ENCODE measurements at places on chromosomes 6 and 20. TPM values are rescaled to one million over a fixed set of nuclear protein-coding genes. Genes with fewer than 3 reads are reported as not detected.

Gene MCHR2
- not detected for polyA plus RNA-seq

Gene C6orf132
- 2.9 TPM for polyA plus RNA-seq

DNA sequence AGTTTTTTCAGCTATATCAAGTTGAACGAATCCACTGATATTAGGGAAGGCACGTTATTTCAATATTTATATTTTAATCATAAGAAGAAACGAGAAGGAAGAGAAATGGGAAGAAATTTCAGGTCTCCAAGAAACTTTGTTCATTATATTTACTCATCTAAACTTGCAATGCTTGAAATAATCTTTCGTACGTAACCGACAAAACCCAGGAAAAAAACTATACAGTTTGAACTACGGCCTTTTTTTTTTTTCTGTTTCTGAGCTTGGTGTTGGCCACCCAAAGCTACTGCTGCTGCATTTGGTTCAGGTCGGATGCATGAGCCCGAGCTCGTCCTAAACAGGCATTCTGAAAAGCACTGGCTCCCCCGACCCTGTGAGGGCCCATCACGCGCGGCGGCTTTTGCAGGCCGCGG is 548 bp downstream of the PERP start:
- DNase-seq: no peak

DNA sequence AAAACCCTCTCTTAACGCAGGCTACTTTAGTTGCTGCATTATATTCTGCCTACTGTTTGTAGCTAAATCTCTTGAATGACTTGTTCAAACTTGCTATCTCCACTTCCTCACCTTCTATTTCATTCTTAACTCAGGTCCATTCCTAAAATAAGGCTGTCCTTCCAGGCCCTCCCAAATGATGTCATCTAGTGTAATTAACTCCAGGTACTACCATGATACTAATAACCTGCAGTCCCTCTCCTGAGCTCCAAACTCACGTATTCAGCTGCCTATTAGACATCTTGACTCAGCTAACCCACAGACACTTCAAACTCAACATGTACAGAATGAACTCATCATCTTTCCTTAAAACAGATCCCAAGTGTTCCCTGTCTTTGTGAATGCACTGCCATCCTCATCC is 10.5 kb upstream of the TOP1 start:
- no peak for DNase-seq

Gene SPDEF
- 1.2 TPM for polyA plus RNA-seq

Gene ECT2L
- 0.63 TPM for polyA plus RNA-seq

Gene PRRT1
- polyA plus RNA-seq: 2.2 TPM

GRCh38 chr6:22399693-22400092 is 102.9 kb upstream of the PRL start:
- DNase-seq: no peak

DNA sequence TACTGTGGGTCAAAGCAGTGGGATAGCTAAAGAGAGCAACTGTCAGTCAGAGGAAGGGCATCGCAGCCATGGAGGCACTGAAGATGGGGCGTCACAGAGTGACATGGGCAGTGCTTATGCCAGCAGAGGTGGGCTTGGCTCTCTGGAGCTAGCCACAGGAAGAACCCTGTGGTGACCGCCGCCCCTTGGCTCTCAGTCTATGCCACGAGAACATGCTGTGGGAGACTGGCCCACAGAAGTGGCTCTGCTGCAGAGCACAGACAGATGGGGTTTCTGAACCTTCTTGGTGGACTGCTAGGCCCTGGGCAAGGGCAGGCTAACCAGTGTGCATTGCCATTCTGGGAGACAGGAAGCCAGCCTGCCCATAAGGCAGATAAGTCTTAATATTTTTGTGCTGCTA is 290.0 kb upstream of the SUPT3H start:
- no peak for DNase-seq

DNA sequence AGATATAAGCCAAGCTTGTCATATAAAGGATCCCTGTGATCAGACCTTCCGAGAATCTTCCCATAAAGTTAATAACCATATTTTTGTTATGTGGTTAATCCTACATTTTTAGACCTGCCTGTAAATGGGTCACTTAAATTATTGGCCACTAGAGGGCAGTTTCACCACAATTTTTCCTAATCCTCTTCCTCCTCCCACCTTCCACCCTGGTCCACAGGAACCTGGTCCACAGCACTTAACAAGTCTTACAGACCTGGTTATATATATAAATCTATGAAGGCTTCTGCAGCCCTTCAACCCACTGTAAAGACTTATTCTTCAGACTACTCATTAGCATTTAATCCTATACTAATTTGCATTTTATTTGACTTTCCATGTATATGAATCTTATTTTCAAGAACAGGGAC is 28.3 kb downstream of the MRS2 start:
- no peak for DNase-seq

DNA sequence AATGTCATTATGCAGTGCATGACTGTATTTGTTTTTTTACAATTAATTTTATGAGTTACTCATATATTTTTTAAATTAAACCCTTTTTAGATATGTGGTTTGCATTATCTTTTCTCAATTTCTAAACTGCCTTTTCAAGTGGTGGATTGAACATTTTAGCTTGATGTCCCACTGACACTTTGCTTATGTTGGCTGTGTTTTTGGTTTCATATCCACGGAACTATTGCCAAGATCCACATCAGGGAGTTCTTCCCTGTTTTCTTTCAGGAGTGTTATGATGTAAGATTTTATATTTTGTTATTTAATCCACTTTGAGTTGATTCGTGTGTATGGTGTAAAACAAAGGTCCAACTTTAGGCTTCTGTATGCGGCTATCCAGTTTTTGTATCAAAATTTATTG is 1144.9 kb upstream of the EYS start:
- no peak for DNase-seq

DNA sequence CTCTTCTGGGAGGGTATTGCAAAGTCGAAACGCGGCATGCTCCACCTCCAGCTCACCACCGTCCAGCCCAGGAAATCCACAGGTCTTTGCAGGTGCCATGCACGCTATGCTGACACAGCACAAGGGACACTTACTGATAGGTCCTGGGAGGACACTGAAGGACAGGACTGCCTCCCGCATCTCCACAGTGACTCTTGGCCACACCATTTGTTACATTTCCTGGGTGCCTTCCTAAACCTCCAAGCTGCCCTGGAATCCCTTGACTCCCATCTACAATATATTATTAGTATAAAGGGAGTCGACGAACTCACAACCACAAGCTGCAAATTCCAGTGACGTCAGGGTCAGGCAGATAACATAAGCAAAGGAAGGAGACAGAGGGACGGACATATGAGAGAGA is 106.9 kb downstream of the JPH2 start:
- no peak for DNase-seq

Gene NKX2-2
- 0.21 TPM for polyA plus RNA-seq

Gene EDN3
- 16.6 TPM for polyA plus RNA-seq

DNA sequence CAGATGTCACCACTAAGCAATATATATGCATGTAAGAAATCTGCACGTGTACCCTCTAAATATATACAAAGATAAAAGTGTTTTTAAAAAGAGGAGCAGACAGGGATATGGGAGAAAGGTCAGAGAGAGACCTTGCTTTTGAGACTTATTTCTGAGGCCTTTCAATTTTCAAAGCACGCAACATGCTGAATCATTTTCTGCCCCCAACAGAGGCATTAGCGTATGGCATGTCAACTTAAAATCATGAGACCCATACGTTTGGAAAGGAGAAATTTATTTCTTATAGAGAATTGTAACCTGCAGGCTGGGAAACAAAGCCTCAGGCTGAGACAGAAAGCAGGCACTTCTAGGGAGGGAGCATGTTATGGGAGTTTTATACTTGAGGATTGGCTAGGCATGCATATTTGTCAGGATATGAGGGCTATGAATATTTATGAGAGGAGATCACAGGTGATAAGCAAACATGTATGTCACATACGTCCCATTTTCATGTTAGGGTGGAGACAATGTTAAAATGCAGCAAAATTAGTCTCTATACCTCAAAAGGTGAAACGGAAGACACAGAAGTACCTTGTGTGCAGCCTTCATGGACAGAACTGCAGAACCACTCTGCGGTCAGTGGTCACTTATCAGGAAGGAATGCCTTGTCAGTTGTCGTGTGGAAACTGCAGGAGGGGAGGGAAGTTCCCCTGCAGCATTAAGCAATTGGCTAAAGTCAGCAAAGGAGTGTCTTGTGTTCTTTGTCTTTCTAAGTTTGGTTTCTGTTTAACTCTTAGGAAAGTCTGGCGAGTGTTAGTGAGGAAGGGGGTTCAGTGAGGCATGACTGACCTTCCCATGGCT is 6.3 kb upstream of the GABRR2 start:
- DNase-seq: no peak

Gene APCDD1L
- not detected for polyA plus RNA-seq

Gene MLN
- not detected for polyA plus RNA-seq
